ENCODE measurements at places on chromosomes 4 and X.
A peak's percentile ranks its signal among the peaks of the same experiment; 100 is the strongest.

GRCh38 chr4:31194823-31195222 lies 474.7 kb downstream of the PCDH7 start:
- no peak for DNase-seq
- H3K36me3 ChIP-seq = no peaks in the 10 kb centered on the region
- no peaks in the 10 kb centered on the region for H3K27me3 ChIP-seq
- no peak overlapping the region for H3K4me3 ChIP-seq
- no peaks in the 10 kb centered on the region for H3K4me1 ChIP-seq

- H3K4me1 ChIP-seq = peaks cover 58% of the 10 kb centered on the region
- DNase-seq = peak; percentile 64
- H3K27ac ChIP-seq = no peak overlapping the region
- no peak overlapping the region for H3K4me3 ChIP-seq
Measured at GRCh38 chr4:143375326-143376073, 38.8 kb downstream of the GAB1 start.

GRCh38 chr4:184688447-184688846 lies 38.9 kb downstream of the PRIMPOL start:
- no peak for DNase-seq
- no peak overlapping the region for H3K4me3 ChIP-seq
- H3K27me3 ChIP-seq = no peaks in the 10 kb centered on the region
- no peak overlapping the region for H3K27ac ChIP-seq
- H3K4me1 ChIP-seq = no peaks in the 10 kb centered on the region
- no peaks in the 10 kb centered on the region for H3K36me3 ChIP-seq

- no peak overlapping the region for H3K4me3 ChIP-seq
- DNase-seq = no peak
- H3K27ac ChIP-seq = no peak overlapping the region
- no peaks in the 10 kb centered on the region for H3K27me3 ChIP-seq
- no peaks in the 10 kb centered on the region for H3K36me3 ChIP-seq
Measured at GRCh38 chr4:82519776-82520175, 42.0 kb downstream of the TMEM150C start.

DNA sequence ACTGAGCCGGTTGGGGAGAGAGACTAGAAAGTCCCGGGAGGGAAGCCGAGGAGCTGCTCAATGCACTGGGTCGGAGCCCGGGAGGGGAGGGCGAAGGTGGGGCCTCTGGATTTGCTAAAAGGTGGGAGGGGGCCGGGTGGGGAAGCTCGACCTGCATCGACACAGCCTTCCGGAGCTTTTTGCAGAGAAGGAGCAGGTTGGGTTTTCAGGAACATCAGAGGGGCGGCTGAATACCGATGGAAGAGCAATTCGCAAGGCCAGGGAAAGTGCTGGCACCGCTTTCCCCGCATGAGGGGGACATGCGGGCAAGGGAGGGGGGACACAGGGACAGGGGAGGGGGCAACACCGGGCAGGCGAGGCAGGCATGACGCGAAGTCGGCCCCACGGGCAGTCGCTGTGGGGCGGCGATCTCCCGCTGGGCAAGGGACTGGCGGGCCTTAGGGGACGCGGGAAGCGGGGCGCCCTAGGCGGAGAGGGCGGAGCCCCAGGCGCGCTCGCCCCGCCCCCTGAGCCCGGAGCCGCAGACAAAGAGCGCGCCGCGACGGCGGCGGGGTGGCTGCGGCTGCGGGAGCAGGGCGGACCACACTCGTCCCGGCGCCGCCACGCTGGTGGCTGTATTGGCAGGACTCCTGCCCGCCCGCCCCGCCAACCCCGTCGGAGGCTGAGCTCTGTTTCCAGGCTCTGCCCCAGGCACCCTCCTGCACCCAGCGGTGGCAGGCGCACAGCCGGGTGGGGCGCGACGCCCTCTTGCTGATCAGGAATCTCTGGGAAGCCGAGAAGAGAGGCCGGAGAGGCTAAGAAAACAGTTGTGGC lies 11.6 kb downstream of the PDZD4 start:
- H3K27ac ChIP-seq = no peak overlapping the region
- no peaks in the 10 kb centered on the region for H3K36me3 ChIP-seq
- no peaks in the 10 kb centered on the region for H3K27me3 ChIP-seq
- DNase-seq = peak; percentile 64

- no peak overlapping the region for H3K27ac ChIP-seq
- DNase-seq = no peak
- no peak overlapping the region for H3K4me3 ChIP-seq
- no peaks in the 10 kb centered on the region for H3K4me1 ChIP-seq
- no peaks in the 10 kb centered on the region for H3K36me3 ChIP-seq
Measured at GRCh38 chr4:100086766-100087431, 103.4 kb downstream of the DDIT4L start.

DNA sequence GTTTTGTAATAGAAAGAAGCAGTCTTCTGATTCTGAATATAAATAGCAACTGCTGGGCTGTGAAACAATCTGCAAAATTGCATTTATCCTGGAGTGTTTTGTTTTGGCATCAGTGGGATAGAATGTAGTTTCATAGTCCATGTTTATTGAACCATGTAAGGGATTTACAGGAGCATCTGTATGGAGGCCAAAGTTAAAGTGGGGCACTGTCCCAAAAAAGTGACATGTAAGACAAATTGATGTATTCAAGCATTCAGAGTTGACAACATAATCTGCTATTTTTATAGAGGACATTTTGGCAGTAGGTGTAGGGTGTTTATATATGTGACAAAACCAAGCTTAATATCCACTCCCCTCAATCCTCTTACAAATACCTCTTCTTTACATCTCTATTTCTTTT lies 200.5 kb upstream of the ANK2 start:
- H3K27ac ChIP-seq = no peak overlapping the region
- H3K4me1 ChIP-seq = no peaks in the 10 kb centered on the region
- H3K36me3 ChIP-seq = no peaks in the 10 kb centered on the region
- DNase-seq = no peak
- no peaks in the 10 kb centered on the region for H3K27me3 ChIP-seq

GRCh38 chr4:67393699-67394281 lies 151.5 kb downstream of the CENPC start:
- no peak overlapping the region for H3K4me3 ChIP-seq
- DNase-seq = peak; percentile 51
- no peaks in the 10 kb centered on the region for H3K4me1 ChIP-seq
- no peaks in the 10 kb centered on the region for H3K27me3 ChIP-seq
- H3K27ac ChIP-seq = no peak overlapping the region
- H3K36me3 ChIP-seq = no peaks in the 10 kb centered on the region

GRCh38 chr4:145375416-145375815 lies 106.2 kb upstream of the SMAD1 start:
- no peak for DNase-seq
- H3K4me1 ChIP-seq = no peaks in the 10 kb centered on the region
- H3K4me3 ChIP-seq = no peak overlapping the region
- no peaks in the 10 kb centered on the region for H3K27me3 ChIP-seq
- H3K36me3 ChIP-seq = no peaks in the 10 kb centered on the region

DNA sequence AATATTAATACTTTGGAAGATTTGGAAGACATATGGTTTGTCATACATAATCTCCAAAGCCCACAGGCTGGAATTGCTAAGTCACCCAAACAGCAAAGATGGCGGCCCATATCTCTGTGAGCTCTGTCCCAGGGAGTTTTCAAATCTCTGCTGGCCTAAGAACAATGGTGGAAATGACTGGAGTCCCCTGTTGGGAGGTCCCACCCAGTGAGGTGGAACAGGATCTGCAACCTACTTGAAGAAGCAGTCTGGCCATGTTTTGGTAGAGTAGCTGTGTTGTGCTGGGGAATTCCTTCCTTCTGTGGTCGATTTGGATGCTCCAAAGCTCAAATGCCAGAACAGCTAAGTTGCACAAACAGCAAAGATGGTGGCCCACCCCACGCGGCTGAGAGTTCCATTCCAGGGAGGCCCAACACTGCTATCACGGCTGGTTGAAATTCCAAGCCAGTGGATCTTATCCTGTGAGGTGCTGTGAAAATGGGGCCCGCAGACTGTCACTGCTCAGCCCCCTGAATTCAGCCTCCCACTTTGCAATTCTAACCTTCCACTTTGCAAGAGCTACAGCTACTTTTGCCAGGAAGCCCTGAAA lies 3.2 kb upstream of the UGT2B7 start:
- H3K27me3 ChIP-seq = no peaks in the 10 kb centered on the region
- no peaks in the 10 kb centered on the region for H3K4me1 ChIP-seq
- no peak overlapping the region for H3K4me3 ChIP-seq
- no peaks in the 10 kb centered on the region for H3K36me3 ChIP-seq

DNA sequence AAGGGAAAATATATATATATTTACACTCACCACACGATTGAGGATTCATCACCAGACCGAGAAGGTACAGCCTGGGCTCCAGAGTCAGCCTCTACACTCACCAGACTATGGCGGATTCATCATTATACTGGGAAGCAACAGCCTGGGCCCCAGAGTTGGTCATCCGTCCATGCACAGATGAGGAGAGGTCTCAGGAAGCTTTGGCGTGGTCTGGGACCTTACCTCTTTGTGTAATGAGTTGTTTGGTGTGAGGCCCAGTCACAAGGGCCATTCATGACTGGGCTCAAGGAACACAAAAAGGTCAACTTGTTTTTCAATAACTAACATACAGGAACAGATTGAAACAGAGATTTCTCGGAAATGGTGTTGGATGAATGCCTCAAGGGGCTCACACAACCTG lies 926.1 kb downstream of the FAM133A start:
- H3K36me3 ChIP-seq = no peaks in the 10 kb centered on the region
- H3K4me1 ChIP-seq = no peaks in the 10 kb centered on the region
- H3K4me3 ChIP-seq = no peak overlapping the region
- no peaks in the 10 kb centered on the region for H3K27me3 ChIP-seq
- no peak overlapping the region for H3K27ac ChIP-seq

GRCh38 chr4:174444390-174444789 lies 77.9 kb downstream of the HPGD start:
- no peak overlapping the region for H3K27ac ChIP-seq
- DNase-seq = no peak
- H3K36me3 ChIP-seq = no peaks in the 10 kb centered on the region

GRCh38 chr4:39037941-39038340 lies 5.7 kb upstream of the TMEM156 start:
- no peaks in the 10 kb centered on the region for H3K36me3 ChIP-seq
- no peak for DNase-seq
- peaks cover 20% of the 10 kb centered on the region for H3K4me1 ChIP-seq
- no peaks in the 10 kb centered on the region for H3K27me3 ChIP-seq

DNA sequence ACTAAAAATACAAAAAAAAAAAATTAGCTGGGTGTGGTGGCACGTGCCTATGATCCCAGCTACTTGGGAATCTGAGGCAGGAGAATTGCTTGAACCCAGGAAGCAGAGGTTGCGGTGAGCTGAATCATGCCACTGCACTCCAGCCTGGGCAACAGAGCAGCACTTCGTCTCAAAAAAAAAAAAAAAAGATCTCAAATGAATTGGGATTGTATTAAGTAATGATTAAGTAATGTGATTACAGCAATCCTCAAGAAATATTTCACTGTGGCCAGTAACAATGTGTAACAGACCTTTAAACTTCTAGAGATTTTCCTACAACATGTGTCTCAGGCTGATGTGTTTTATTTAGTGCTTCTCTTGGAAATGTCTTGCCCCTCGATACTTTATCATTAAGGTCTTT lies 46.8 kb downstream of the PKD2 start:
- no peaks in the 10 kb centered on the region for H3K4me1 ChIP-seq
- H3K36me3 ChIP-seq = peaks cover 1% of the 10 kb centered on the region
- H3K4me3 ChIP-seq = no peak overlapping the region
- no peak for DNase-seq

GRCh38 chr4:2068566-2068965 lies 9.4 kb downstream of the NAT8L start:
- no peak overlapping the region for H3K27ac ChIP-seq
- no peaks in the 10 kb centered on the region for H3K27me3 ChIP-seq
- no peaks in the 10 kb centered on the region for H3K4me1 ChIP-seq
- H3K36me3 ChIP-seq = no peaks in the 10 kb centered on the region

DNA sequence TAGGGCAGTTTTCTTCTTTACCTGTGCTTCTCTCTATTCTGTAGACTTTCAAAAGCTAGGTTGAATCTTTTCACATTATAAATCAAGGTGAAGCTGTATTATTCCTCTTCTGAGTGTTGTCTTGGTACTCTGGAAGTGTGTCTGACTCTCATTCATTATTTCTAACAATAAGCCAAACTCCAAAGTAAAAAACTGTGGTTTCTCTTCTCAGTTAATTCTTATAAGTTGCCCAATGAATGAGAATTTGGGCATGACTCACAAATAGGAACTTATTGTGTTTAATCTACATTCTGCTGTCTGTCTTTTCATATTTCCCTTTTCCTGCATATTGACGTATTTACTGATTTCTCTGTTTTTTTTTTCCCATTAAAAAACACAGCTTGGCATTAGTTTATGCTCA lies 714.5 kb downstream of the CCSER1 start:
- DNase-seq = no peak
- no peaks in the 10 kb centered on the region for H3K4me1 ChIP-seq
- no peaks in the 10 kb centered on the region for H3K27me3 ChIP-seq
- H3K27ac ChIP-seq = no peak overlapping the region

GRCh38 chr4:3384391-3384770 lies 57.4 kb upstream of the HGFAC start:
- no peak overlapping the region for H3K27ac ChIP-seq
- no peaks in the 10 kb centered on the region for H3K27me3 ChIP-seq
- H3K4me1 ChIP-seq = peaks cover 44% of the 10 kb centered on the region
- H3K4me3 ChIP-seq = no peak overlapping the region
- DNase-seq = no peak
- H3K36me3 ChIP-seq = no peaks in the 10 kb centered on the region

GRCh38 chrX:80335062-80335830 lies 85.0 kb upstream of the TENT5D start:
- H3K27ac ChIP-seq = no peak overlapping the region
- H3K36me3 ChIP-seq = no peaks in the 10 kb centered on the region
- H3K4me1 ChIP-seq = no peaks in the 10 kb centered on the region
- H3K27me3 ChIP-seq = no peaks in the 10 kb centered on the region
